SJSA1 (cell line): ENCODE measurements at places on chromosomes 16 and 17. TPM values are rescaled to one million over a fixed set of nuclear protein-coding genes. Genes with fewer than 3 reads are reported as not detected.

GRCh38 chr17:72710202-72710601 lies 382.3 kb downstream of the SLC39A11 start:
- DNase-seq = no peak

DNA sequence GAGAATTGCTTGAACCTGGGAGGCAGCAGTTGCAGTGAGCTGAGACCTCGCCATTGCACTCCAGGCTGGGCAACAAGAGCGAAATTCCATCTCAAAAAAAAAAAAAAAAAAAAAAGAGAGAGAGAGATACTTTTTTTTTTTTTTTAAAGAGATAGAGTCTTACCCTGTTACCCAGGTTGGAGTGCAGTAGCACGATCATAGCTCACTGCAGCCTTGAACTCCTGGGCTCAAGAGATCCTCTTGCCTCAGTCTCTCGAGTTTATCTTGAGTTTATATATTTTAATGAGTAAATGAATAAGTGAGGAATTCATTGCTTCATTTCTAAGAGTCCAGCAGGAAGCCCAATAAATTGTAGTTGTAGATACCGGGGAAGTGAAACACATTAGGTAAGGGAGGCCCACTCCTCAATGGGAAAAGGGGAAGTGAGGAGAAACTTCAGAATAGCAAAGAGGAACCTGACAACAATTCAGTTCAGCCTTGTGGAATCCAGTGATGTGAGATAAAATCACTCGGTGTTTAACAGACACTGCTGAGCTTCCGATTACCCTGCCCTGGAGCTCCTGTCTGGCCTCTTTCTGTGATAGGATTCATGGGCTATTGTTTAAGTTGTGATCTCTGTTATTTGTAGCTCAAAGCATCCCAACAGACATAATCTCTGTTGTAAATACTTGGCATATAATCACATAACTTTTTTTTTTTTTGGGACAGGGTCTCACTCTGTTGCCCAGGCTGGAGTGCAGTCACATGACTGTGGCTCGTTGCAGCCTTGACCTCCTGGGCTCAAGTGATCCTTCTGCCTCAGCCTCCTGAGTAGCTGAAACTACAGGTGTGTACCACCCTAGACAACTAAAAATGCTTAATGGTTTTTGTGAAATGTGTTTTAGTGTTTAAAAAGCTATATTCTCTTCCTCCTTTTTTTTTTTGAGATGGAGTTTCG lies 15.8 kb upstream of the ITGAM start:
- no peak for DNase-seq

GRCh38 chr17:47735536-47736011 lies 2.5 kb downstream of the TBX21 start:
- DNase-seq = no peak

DNA sequence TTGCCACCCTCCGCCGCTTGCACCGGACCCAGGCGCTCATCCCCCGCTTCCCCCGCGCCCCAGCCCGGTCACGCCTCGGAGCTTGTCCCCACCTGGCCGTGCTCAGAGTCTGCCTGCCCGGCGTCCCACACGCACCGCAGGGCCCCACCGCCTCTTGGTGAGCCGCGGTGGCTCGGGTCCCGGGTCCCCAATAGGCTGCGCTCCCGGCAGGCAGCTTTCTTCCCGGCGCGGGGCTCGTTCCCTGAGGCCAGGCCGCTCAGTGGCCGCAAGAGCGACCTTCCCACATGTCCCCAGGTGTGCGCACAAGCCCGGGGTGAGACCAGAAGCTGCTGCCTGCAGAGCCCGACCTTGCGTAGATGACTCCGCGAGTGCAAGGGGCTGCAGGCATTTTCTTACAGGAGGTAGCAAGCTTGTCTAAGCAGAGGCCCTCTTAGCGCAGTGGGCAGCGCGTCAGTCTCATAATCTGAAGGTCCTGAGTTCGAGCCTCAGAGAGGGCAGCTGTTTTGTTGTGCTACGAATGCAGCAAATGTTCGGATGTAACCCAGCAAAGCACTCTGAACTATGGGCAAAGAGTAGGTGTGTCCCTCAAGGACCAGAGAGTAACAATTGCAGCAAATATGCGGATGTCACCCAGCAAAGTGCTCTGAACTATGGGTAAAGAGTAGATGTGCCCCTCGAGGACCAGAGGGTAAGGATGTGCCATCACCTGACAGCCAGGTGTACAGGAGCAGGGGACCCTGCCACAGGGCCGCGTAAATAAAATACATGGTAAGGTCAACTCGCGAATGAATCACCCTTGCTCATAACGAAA lies 15.6 kb downstream of the TLE7 start:
- DNase-seq = peak; percentile 59

DNA sequence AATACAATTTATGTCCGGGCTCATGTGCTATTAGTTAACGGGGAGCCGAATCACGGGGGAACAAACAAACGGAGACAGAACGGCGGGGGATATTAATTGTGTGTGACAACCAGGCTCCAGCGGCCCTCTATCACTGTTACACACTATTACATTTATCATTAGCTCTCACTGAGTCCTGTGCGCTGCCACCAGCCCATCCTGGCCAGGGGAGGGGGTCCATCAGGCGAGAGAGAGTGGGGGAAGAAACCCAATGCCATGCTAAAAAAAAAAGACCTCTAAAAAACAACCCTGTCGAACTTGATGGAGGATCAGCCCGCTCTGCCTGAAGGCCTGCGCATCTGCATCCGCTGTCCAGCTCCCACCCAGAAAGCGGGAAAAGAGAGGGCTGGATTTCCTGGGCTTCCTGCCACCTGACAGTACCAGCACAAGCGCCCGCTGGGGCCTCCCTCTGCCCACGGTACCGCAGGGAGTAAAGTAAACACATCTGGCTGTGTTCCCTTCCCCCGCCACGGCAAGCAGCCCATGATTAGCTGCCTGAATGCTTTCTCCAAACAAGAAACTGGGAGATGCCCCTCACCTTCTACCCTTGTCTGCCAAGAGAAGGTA lies 41.7 kb downstream of the PIPOX start:
- DNase-seq = no peak

DNA sequence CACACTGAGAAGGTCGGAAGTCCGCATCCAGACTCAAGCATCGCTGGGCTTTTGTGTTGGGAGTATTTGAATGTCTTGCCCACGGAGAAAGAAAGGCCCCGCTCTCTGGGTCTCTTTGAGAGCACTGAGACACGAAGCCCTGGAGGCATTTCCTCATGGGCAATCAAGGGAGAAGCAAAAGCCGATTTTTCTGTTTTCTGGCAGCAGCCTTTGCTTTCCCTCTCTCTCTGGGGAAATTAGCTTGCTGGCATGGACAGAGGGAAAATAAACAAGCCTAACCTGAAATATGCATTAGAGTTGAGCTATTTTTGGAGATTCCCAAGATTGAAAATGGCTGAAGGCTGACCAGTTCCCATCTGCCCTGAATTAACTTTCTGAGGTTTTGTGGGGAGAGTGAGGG lies 238.7 kb downstream of the HAPSTR1 start:
- DNase-seq = no peak

GRCh38 chr16:15640966-15641365 lies 2.0 kb downstream of the MARF1 start:
- no peak for DNase-seq

GRCh38 chr16:69318911-69319289 lies 7.8 kb downstream of the VPS4A start:
- DNase-seq = no peak

The CTRB1 gene
- not detected in 2 replicates for total RNA-seq

The ARHGDIG gene
- total RNA-seq = not detected in 2 replicates

The CCDC144A gene
- 0.61 TPM in 1 of 2 replicates, not detected in the other for total RNA-seq

The PRSS21 gene
- total RNA-seq = not detected in 2 replicates

The KLHL10 gene
- total RNA-seq = not detected in 2 replicates

The NPIPB13 gene
- not detected in 2 replicates for total RNA-seq
